ENCODE measurements at places on chromosomes 2 and 18. TPM values are rescaled to one million over a fixed set of nuclear protein-coding genes. Genes with fewer than 3 reads are reported as not detected.

GRCh38 chr2:43534569-43534968 is 61.3 kb downstream of the THADA start:
- no peaks in the 10 kb centered on the region for H3K27me3 ChIP-seq
- no peak overlapping the region for H3K27ac ChIP-seq
- H3K36me3 ChIP-seq, result peaks cover 21% of the 10 kb centered on the region
- H3K4me1 ChIP-seq, result no peaks in the 10 kb centered on the region

The DYNAP gene
- polyA plus RNA-seq, result not detected

DNA sequence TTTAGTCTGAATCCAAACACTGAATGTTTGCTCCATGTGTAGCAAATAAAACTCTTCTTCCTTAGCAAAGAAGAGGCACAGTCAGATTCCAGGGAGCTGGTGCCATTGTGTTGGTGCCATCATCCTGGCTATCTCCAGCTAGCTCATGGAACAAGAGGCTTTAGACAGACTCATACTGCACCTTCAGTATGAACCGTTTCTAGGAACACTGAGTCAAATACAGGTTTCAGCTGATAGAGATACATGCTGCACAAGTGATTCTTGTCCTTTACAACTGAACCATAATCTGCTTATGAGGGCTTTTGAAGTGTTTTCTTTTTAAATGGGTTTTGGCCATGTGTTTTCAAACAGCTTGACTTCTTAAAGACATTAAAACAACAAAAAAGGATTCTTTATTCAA is 57.9 kb downstream of the DYNC1I2 start:
- H3K4me3 ChIP-seq, result no peak overlapping the region
- H3K4me1 ChIP-seq, result no peaks in the 10 kb centered on the region
- no peak for DNase-seq
- H3K27ac ChIP-seq, result no peak overlapping the region

DNA sequence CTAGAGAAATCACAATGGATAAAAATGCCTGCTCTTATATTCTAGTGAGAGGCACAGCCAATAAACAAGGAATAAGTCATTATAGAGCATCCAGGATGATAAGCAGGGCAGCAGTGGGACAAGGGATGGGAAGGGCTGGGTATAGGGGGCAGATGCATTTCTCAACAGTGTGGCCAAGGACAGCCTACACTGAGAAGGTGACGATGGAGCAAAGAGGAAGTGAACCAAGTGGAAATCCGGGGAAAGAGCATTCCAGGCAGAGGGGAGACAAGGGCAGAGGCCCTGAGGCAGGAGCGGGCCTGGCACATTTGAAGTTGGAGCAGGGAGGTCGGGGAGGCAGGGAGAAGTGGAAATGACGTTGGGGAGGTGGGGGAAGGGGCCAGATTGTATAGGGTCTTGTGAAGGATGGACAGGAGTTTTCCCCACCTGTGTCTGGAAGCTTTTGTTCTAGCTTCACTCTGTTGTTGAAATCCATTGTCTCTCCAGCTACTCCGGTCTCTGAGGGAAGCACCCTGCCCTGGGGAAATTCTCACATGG is 17.6 kb downstream of the TMEM177 start:
- H3K27me3 ChIP-seq, result no peaks in the 10 kb centered on the region
- H3K4me3 ChIP-seq, result no peak overlapping the region
- no peak overlapping the region for H3K27ac ChIP-seq
- H3K36me3 ChIP-seq, result no peaks in the 10 kb centered on the region

DNA sequence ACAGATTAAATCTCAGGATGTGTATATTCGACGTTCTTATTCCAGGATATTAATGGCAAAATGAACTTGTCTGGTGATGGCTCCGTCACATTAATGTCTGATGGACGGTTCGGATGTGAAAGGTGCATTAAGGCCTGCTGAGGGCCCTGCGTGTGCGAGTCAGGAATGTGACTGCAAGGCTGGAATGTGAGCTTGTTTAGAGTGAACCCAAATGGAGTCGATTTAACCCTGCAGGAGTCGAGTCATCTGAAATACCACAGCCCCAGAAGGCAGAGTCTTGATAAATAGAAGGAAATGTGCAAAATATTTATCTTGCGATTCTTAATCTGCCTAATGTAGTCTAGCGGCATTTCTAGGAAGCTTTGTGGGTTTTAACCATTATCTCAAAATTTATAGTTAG is 44.3 kb downstream of the RDH14 start:
- H3K4me1 ChIP-seq, result peaks cover 26% of the 10 kb centered on the region
- DNase-seq, result no peak
- H3K27ac ChIP-seq, result peak overlapping the region; percentile 24

The LONRF2 gene
- polyA plus RNA-seq, result 2.4 TPM

- no peaks in the 10 kb centered on the region for H3K4me1 ChIP-seq
- H3K36me3 ChIP-seq, result no peaks in the 10 kb centered on the region
- H3K4me3 ChIP-seq, result no peak overlapping the region
- no peaks in the 10 kb centered on the region for H3K27me3 ChIP-seq
Measured at GRCh38 chr2:68835621-68836020, 35.6 kb downstream of the BMP10 start.

GRCh38 chr2:54755641-54756326 is 32.3 kb downstream of the EML6 start:
- no peaks in the 10 kb centered on the region for H3K27me3 ChIP-seq
- no peak overlapping the region for H3K4me3 ChIP-seq
- no peak overlapping the region for H3K27ac ChIP-seq
- DNase-seq, result no peak
- no peaks in the 10 kb centered on the region for H3K36me3 ChIP-seq

GRCh38 chr18:55509631-55510324 is 78.2 kb downstream of the TCF4 start:
- no peak for DNase-seq
- H3K4me3 ChIP-seq, result peak overlapping the region; percentile 33
- H3K27ac ChIP-seq, result peak overlapping the region; percentile 92
- H3K36me3 ChIP-seq, result no peaks in the 10 kb centered on the region
- no peaks in the 10 kb centered on the region for H3K27me3 ChIP-seq

DNA sequence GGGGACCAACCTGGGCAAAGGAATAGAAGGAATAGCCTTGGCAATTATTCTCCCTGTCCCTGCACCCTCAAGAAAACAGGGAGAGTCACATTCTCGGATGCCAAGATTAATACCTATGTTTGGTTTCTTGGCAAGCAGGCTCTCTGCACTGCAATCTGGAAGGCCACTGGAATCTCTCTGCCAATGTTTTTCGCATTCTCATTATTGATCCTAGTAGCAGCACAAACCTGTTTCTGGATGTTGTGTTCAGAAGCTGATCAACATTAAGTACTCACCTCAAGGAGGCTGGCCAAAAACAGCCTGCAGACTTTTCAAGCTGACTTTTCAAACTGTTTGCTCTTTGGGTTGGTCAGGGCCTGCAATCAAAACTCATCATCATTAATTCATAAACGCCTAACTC is 62.2 kb downstream of the CLHC1 start:
- H3K4me1 ChIP-seq, result peaks cover 7% of the 10 kb centered on the region
- H3K4me3 ChIP-seq, result no peak overlapping the region
- no peak for DNase-seq
- no peaks in the 10 kb centered on the region for H3K27me3 ChIP-seq
- H3K36me3 ChIP-seq, result peaks cover 2% of the 10 kb centered on the region

GRCh38 chr18:9182852-9183399 is 46.3 kb downstream of the ANKRD12 start:
- DNase-seq, result no peak

DNA sequence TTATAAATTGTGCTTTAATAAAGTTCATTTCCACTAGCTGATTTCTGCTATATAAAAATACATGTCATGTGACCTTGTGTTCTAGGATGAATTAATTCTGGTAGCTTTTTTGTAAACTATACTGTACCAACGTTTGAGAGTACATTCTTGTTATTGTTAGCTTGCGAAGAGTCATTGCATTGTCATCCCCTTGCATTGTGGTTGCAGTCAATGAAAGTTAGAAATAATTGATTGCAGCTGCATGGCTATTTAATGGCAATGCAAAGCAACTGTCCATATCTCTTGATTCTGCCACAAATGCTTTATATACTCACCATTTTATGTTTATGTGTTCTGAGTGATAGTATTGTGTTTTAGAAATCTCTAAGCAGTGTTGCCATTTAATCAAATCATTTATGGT is 91.6 kb downstream of the ZNF407 start:
- no peak overlapping the region for H3K27ac ChIP-seq
- no peaks in the 10 kb centered on the region for H3K27me3 ChIP-seq
- no peak overlapping the region for H3K4me3 ChIP-seq

The CDH19 gene
- polyA plus RNA-seq, result not detected

The CD8A gene
- polyA plus RNA-seq, result 0.08 TPM

DNA sequence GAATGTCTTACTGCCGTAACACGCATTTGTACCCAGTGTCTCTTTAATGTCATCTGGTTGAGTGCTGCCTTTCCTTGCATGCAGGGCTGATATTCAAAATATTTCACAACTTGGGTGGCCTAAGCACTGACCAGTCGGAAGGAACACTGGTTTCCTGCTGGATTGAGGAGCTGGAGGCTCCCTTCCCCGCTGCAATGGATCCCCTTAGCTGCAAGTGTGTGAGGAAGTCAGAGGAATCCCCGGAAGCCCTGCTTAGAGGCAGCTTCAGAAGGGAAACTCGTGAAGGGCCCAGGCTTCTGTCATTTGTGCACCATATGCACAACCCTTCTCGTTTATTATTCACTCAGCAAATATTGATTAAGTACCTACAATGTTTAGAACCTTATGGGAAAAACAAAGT is 33.2 kb upstream of the SP3 start:
- no peaks in the 10 kb centered on the region for H3K4me1 ChIP-seq
- no peaks in the 10 kb centered on the region for H3K27me3 ChIP-seq
- H3K4me3 ChIP-seq, result no peak overlapping the region
- no peak overlapping the region for H3K27ac ChIP-seq

The PSD4 gene
- polyA plus RNA-seq, result 0.35 TPM

- no peaks in the 10 kb centered on the region for H3K36me3 ChIP-seq
- no peaks in the 10 kb centered on the region for H3K27me3 ChIP-seq
- no peaks in the 10 kb centered on the region for H3K4me1 ChIP-seq
- H3K4me3 ChIP-seq, result no peak overlapping the region
- no peak for DNase-seq
Measured at GRCh38 chr18:66271962-66272361, 331.9 kb downstream of the CDH19 start.

Measured in SK-N-SH (cell line).